GM04503 (cell line): ENCODE measurements at places on chromosomes 3 and 15.

DNA sequence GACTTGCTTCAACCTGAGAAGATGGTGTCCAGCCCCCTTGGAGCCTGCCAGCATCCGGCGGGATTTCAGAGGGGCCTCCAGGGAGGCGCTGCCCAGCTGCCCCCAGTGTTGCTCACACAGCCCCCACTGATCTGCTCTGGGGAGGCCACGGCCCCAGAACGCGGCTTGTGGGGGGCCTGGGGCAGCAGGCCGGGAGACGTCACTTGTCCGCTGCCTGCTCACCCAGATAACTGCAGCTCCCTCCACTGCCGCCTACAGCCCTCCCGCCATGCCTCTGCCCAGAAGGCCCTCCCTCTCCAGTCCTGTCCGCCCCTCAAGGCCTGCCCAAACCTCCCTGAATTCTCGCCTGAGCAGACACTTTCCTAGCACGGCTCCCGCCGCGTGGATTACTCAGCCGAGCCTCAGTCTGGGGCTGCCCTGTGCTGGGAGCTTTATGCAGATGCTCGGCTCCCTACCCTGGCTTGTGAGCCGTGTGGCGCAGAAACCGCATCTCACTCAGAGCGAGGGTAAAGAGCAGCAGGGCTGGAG, 17.2 kb upstream of the ADIPOQ start:
- no peak for DNase-seq

GRCh38 chr3:125207949-125208568, 4.5 kb downstream of the SLC12A8 start:
- DNase-seq, result no peak

DNA sequence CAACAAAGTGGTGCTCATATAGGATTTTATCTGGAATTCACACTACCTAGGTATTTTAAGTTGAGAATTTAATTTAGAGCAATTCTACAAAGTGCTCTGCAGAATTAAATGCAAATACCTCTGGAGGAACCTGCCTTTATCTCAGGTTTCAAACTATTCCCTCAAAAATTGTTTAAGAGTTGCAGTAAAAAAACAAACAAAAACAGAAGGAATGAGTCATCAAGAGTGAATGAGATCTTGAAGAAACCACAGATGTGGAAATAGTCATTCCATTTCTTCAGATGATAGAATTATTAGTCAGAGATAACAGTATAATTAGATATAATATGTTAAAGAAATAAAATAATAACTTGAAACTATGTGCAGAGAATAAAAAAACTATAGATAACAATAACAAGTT, 80.8 kb upstream of the SCN5A start:
- DNase-seq, result no peak

DNA sequence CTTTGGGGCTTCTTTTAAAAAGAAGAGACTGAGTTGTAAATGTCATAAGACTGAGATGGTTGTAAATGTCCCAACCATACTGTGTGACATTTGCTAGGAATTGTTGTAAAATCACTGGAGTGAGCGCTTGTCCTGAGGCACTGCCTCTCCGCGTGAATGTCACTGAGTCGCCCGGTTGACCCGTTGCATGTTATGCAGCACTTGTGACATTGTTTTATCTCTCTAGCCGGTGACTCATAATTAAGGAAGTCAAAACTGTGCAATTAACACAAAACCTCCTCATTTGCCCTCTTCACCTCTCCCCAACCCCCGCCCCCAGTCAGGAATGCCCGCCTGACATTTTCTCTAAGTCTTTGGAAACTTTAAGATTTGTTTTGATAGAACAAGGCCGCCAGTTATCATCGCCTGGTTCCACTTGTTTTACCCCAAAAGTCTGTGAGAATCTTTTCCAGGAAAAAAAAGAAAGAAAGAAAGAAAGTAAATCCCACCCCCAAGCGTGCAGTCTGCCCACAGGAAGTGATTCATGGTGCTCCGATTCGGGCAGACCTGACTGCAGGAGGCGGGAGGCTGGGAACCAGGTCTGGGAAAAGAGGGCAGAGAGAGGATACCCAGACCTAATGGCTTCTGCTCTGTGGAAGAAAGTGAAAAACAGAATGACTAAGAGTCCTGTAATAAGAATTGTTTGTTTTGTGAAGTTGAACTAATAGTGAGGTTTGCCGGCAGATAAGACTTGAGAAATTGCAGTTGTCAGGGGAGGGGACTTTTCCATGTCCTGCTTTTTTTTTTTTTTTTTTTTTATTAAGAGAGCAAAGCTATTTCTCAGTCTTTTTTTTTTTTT, 84.8 kb downstream of the SMAD3 start:
- DNase-seq, result peak; percentile 96

GRCh38 chr15:31271224-31271635, 55.4 kb upstream of the KLF13 start:
- DNase-seq, result no peak

- no peak for DNase-seq
Measured at GRCh38 chr15:92611995-92612745, 43.4 kb downstream of the FAM174B start.

GRCh38 chr3:33597257-33597689, 120.8 kb downstream of the CLASP2 start:
- peak; percentile 0 for DNase-seq

DNA sequence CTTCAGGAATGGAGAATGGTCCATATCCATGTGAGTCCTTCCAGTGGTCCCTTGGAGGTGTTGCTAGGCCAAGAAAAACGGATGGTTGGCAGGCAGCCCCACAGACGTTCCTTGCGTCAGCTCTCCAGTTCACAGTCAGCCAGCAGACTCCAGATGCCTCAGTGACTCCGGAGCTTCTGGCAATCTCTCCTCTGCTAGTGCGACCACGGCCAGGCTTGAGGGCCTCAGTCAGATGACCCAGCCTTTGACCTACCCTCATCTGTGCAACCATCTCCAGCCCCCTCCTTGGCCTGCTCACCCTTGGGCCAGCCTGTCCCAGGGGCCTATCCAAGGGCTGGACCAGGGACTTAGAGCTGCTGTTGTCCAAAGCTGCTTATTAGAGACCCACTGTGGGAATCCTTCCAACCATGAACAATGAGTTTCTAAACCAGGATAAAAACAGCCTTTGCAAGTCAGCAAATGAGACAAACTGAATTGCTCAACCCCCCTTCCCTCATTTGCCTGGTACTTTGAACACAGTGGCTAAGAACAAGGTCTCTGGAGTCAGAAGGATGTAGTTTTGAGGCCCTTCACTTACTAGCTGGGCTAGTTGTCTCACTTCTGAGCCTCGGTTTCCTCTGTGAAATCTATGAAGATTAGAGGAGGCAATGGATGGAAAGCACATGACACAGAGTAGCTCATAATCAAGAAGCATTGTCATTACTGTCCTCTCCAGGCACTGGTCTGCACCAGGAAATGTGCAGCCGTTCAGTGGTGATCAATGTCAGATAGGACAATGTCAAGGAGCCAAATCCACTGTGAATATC, 44.8 kb downstream of the ANP32A start:
- DNase-seq, result no peak

GRCh38 chr3:48598323-48599076, 3.4 kb upstream of the COL7A1 start:
- peak; percentile 85 for DNase-seq

DNA sequence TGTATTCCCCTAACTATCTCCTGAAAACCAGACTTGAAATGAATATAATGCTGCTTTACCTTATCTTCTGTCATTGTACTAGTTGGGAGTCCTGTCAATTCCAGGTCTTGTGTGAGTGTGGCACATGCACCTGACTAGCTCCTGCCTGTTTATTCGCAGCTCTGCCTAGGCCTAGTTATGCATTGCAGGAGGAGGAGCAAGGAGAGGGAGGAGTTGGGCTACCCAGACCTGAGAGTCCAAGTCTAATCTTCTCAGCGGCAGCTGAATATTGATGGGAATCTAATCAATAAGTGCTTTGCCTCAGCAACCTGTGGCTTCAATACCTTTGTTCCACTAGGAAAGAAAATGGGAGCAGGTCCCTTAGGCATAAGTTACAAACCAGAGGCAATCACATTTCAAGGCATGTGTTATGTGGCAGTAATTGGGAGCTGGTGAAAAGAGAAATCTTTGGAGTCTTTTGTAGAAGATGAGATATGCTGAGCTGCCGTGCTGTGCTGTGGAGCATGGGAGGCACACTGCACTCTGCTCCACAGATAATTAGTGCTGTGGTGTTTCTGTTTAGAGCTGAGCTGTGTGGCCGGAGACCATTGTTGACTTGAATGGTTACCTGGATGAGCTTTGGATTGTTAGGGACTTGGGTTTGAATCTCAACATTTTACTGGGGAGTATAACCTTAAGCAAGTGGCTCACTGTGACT, at the start of gene SLC2A2:
SLC2A2 (minus strand) TSS at position 124 of the 697 bp plus-strand sequence; CDS start at position 74, 50 bp downstream.
- DNase-seq, result no peak

- DNase-seq, result no peak
Measured at GRCh38 chr3:60456180-60456579, 795.1 kb downstream of the FHIT start.

- no peak for DNase-seq
Measured at GRCh38 chr3:40845447-40845846, 320.7 kb downstream of the ZNF621 start.

DNA sequence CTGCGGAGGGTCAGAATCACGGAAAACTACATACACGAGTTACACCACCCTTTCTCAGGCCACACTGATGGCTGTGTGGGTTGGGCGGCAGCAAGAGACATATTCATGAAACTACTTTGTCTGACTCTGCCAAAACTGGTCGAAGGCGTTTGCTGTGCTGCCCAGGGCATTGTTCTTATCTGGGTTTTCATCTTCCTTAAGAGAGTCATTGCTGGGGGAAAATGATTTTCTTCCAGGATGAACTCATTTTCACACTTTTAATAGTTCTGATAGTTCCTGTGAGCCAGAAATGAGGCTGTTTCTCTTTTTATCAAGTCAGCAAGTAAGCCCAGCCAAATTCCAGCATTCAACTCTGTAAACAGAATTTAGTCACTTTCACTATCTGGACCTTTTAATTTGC, 47.6 kb downstream of the TRIM71 start:
- DNase-seq, result no peak

DNA sequence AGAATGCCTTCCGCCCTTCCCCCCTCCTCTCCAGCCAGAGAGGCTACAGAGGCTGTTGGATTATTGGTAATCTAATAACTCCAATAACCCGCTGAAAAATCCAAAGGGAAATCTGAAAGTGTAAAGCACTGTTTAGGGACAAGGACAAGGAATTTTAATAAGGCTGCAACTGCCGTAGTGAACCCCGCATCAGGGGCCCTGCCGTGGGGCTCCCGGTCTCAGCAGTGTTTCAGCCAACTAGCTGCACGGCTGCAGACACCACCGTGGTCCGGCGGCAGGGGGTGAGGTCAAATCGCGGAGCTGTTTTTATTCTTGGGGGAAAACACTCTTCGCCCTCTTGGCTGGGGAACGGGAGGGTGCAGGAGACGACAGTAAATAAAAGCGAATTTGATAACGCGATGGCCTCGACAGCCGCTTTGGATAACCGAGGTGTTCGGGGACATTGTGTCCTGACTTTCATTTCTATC, 6.1 kb downstream of the BCL6 start:
- DNase-seq, result no peak

DNA sequence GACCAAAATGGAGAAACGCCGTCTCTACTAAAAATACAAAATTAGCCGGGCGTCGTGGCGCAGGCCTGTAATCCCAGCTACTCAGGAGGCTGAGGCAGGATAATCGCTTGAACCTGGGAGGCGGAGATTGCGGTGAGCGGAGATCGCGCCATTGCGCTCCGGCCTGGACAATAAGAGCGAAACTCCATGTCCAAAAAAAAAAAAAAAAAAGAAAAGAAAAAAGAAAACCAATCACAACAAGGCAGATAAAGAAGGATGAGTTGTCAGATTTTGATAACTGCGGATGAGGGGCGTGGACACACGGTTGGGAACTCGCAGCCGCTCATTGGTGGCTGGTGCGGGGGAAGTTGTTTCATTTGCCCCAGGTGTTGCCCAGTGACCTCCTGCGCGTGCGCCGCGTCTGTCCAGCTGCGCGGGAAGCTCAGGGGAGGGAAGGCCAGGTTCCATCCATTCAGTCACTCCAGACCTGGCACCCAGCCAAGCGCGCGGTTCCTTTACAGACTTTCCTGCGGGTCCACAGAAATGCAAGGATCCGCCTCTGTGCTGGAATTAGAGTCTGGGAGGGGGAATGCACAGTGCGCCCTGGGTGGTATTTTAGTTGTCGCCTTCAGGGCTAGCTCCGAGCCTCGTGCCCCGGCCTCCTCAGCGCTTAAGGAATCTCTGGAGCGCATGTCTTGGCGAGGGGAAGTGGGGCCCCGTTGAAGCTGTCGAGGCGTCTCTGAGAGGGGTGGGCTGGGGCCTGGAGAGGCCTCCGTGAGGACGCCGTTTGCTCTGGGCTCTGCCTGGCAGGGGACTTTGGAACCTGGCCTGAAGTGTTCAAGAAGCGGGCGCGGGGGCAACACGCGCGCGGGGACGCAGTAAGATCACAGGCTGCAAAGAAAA, 708 bp upstream of the GCHFR start:
- DNase-seq, result no peak

DNA sequence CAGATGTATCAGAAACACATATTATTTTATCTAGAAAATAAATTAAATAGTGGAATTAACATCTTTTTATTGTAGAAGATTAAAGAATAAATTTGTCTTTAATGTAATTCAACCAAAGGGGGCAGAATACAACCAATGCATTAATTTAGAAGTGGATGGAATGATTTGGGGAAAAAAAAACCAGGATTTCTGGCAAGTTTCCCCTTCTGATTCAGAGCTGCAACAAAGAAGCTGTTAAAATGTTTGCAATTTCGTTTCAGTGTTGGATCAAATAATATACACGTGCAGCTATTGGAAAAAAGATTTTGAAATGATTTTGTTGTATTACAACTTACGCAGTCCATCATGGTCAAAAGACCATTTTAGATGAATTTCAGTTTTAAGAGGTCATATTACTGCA, 71.6 kb upstream of the ZNF280D start:
- DNase-seq, result no peak

GRCh38 chr15:41546851-41547786, 3.1 kb upstream of the RPAP1 start:
- peak; percentile 31 for DNase-seq

- DNase-seq, result no peak
Measured at GRCh38 chr3:170680593-170680992, 94.7 kb upstream of the SLC7A14 start.

DNA sequence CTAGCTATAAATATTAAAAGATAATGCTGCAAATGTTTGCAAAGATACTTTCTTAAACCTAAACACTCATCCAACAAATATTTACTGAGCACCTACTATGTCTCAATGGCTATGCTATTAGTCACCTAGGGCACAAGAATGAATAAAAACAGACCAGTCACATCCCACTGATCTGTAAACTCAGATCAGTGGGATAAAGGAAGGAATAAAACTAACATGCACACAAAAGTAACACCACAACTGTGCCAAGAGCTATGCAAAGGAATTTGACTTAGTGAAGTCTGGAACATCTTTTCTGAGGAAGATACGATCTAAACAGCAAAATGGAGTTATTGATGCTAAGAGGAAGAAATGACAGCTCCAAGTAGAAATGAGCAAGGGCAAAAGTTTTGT, 56.6 kb downstream of the CBLB start:
- peak; percentile 37 for DNase-seq
